NCI-H1436 (cell line): ENCODE measurements at places on chromosomes 12 and 14.

- no peak for DNase-seq
Measured at GRCh38 chr14:104323551-104324175, 185.3 kb downstream of the KIF26A start.

GRCh38 chr12:132115500-132115899 is 28.6 kb downstream of the DDX51 start:
- DNase-seq, result no peak

- no peak for DNase-seq
Measured at GRCh38 chr12:116241157-116241759, 36.2 kb downstream of the MED13L start.

DNA sequence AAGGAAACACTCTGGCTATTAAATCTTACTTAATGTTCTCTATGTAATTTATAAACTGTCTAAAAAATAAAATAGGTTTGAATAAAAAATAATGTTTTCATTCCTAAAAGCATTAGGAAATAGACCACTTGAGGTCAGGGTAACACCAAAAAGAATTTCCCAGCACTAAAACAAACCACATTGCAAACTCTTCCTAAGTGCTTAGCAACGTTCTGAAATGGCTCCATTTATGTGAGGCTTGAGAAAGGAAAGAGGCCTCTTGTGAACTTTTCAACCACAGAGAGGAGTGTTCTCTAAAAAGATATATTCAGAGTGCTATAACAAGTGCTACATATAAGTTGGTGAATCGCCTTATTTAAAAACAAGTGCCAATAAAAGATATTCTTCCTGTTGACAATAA is 42.7 kb downstream of the ALX1 start:
- no peak for DNase-seq

- no peak for DNase-seq
Measured at GRCh38 chr14:74508292-74508731, 14.7 kb downstream of the ISCA2 start.

GRCh38 chr14:72568296-72568992 is 325.5 kb downstream of the DPF3 start:
- DNase-seq, result no peak

- DNase-seq, result no peak
Measured at GRCh38 chr14:68426661-68427549, 366.0 kb downstream of the ZFP36L1 start.
